ENCODE measurements at places on chromosomes 7 and 10. TPM values are rescaled to one million over a fixed set of nuclear protein-coding genes. Genes with fewer than 3 reads are reported as not detected.

OR13A1 gene
- total RNA-seq: not detected

LIPF gene
- total RNA-seq: not detected

CPA2 gene
- 4,381 TPM for total RNA-seq

TLL2 gene
- total RNA-seq: not detected

AZGP1 gene
- total RNA-seq: 133 TPM

GIMAP1 gene
- 3.9 TPM for total RNA-seq

EFCAB10 gene
- not detected for total RNA-seq

ACBD7 gene
- not detected for total RNA-seq

KLLN gene
- total RNA-seq: 0.99 TPM

GCK gene
- 1.3 TPM for total RNA-seq

NUTM2A gene
- total RNA-seq: 1.0 TPM

AKR1C3 gene
- 31.1 TPM for total RNA-seq

NEUROG3 gene
- total RNA-seq: not detected

AASS gene
- total RNA-seq: 28.5 TPM

CCDC172 gene
- total RNA-seq: not detected

PKD2L1 gene
- not detected for total RNA-seq

UCN3 gene
- total RNA-seq: 1.0 TPM

GPR158 gene
- total RNA-seq: not detected

PUS7 gene
- total RNA-seq: 10.6 TPM

DLG5 gene
- 35.6 TPM for total RNA-seq

WNT16 gene
- total RNA-seq: not detected

DLX5 gene
- not detected for total RNA-seq

ACSM6 gene
- 9.6 TPM for total RNA-seq

FIS1 gene
- total RNA-seq: 88.2 TPM

SDK1 gene
- total RNA-seq: 32.4 TPM

CRYGN gene
- total RNA-seq: not detected

MSMB gene
- not detected for total RNA-seq

BNIP3 gene
- 158 TPM for total RNA-seq

COL1A2 gene
- 54.0 TPM for total RNA-seq

FXYD4 gene
- total RNA-seq: not detected

MYL10 gene
- not detected for total RNA-seq

SLC18A3 gene
- total RNA-seq: not detected

AGBL3 gene
- 0.33 TPM for total RNA-seq

TRIM73 gene
- 13.2 TPM for total RNA-seq

PRKG1 gene
- total RNA-seq: 18.9 TPM

OGDHL gene
- 2.6 TPM for total RNA-seq

CRTAC1 gene
- total RNA-seq: 0.52 TPM

RBM20 gene
- 39.4 TPM for total RNA-seq

SLC29A4 gene
- total RNA-seq: 24.4 TPM

C10orf90 gene
- total RNA-seq: not detected

Measured in body of pancreas (tissue), 4 donors.